ENCODE measurements at places on chromosomes 2 and 18.

- DNase-seq: peak; percentile 74
These were observed at the start of gene CYP27A1 for GRCh38 chr2:218781691-218782527. TSS of gene CYP27A1 (plus strand) at chr2:218782147. CDS start at chr2:218782183, 36 bp downstream.

GRCh38 chr2:80815259-80815658 lies 510.7 kb upstream of the LRRTM1 start:
- DNase-seq: no peak

GRCh38 chr2:189608795-189609422 lies 28.3 kb upstream of the SLC40A1 start:
- no peak for DNase-seq

- no peak for DNase-seq
These were observed 11.6 kb downstream of the CFLAR start for GRCh38 chr2:201127570-201127969.

DNA sequence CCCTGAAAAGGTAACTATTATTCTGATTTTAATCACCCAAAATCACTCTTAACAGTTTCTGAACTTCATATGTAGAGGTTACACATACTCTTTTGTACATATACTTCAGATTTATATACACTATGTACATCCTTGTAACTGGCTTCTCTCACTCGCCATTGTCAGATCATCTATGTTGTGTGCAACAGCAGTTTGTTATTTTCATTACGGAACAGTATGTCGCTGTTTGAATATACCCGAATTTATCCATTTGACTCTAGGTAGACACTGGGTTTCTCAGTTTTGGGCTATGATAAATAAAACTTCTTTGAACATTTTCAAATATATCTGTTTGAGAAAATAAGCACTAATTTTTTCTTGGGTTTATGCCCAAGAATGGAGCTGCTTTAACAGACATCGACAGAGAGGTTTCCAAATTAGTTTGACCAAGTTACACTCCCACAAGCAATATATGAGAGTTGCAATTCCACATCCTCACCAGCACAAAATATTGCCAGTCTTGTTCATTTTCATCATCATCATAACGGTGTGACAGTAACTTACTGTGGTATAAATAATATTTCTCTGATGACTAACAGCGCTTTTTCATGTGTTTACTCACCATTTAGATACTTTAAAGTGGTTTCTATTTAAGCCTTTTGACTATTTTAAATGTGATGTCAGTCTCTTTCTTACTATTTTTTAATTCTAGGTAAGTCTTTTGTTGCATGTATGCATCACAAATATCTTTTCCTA lies 80.9 kb downstream of the SMC6 start:
- no peak for DNase-seq

DNA sequence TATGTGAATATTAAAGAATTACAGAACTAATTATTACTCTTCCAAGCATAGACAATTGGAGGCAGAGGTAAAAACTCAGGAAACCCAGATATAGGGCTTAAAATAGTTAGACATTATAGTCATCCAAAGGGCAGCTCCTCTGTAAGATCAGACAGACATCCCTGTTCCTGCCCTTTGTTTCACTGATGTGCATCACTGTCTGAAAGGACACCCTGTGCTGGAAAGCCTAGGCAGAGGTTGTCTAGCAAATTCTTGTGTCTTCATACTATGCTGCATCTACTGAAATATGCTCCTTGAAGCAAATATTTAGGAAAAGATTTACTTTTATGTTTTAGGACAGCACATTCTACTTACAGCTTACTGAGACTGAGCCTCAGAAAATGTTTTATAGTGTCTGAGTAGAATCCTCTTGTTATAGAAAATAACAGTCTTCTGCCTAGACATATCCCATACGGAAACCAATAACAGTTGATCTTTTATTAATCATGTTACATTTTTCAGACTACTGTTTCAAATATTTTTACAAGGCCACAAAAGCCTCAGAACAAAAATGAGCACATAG lies 977.3 kb upstream of the CDH2 start:
- no peak for DNase-seq

- no peak for DNase-seq
These were observed 5.9 kb upstream of the ZAP70 start for GRCh38 chr2:97707362-97708047.

- no peak for DNase-seq
These were observed 237.6 kb upstream of the UBE2E3 start for GRCh38 chr2:180742801-180743200.

- DNase-seq: no peak
These were observed 8.7 kb upstream of the GPR155 start for GRCh38 chr2:174495365-174496012.

Measured in right forelimb (tissue), 1 donor.